EL (cell line): ENCODE measurements at places on chromosomes 7 and 10.

GRCh38 chr7:118311121-118311836 lies 86.8 kb downstream of the ANKRD7 start:
- DNase-seq: no peak

GRCh38 chr10:47160261-47160908 lies 139.6 kb upstream of the GDF10 start:
- DNase-seq: no peak

DNA sequence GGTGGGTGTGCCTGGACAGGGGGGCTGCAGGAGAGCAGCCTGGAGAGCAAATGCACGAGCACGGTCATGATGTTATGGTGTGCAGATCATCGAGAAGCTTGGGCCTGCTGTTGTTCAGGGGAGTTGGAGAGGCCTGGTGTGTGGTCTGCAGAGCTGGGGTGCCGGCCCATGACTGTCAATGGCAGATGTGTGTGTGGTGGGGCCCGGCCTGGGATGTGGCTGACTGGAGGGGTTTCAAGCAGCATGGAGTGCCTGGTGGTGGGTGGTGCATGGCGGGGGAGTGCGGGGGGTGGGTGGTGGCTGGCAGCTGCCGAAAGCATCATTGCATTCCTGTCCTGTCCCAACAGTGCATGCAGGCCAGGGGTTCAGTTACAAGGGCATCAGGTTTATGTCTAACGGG lies 122.6 kb downstream of the DOCK1 start:
- DNase-seq: no peak

DNA sequence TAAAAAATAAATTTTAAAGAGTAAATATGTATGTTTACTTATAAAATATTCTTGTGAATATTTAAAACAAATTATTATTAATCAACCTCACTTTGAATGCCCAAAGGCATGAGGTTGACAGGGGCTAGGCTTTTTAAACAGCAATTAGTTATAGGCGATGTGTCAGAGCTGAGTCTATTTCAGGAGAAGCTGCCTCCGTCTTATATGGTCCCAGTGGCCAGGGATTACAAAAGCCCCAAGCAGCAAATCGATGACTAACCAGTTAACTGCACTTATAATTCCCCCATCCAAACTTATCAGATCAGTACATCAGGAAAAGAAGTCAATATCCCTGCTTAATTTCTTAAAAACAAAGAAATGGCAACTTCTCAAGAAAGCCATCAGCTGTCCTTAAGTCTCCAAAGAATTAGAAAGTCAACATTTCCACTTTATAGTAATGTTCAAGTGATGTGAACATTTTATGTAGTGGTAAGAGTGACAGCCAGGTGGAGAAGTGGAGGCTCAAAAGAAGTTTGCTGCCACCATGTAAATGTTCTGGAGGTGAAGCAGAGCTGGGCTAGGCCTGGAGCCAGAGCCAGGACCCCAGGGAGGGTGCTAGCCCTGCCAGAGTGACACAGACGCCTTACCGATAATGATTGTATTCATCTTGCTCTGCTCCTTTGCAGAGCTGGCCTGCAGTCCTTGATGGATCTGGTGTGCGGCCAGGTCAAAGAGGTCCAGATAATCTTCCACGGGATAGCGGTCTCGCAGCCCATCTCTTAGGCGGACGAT lies 51.5 kb downstream of the CHST15 start:
- peak; percentile 10 for DNase-seq

DNA sequence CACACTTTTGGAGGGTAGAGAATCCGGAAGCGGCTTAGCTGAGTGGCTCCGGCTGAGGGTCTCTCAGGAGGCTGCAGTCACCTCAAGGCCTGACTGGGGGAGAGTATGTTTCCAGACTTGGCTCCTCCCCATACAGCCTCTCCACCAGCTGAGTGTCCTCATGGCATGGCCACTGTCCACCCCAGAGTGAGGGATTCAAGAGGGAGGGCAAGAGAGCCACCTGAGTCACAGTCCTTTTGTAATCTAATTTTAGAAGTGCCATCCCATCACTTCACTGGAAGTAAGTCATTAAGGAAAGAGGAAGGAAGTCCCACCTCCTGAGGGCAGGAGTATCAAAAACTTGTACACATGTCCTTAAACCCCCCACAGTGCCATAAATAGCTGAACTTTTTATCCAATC lies 134.0 kb downstream of the GLI3 start:
- DNase-seq: no peak

DNA sequence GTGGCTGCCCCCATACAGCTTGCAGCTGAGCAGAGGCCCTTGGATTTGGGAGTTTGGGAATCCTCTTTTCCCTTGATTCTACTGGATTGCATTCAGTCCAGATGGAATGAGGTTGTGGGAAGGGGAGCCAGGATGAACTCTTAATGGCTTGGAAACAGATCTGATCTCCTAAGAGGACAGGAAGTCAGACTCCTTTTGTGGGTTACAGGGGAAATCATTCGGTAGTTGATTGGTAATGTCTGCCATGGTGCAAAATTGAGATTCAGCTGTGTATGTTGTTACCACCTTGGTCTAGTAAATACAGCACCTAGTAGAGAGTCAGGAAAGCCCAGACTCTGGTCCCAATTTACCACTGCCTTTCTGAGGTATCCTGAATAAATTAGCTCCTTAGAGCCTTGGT lies 144.2 kb upstream of the TNRC18 start:
- peak; percentile 33 for DNase-seq

- no peak for DNase-seq
These were observed 46.0 kb upstream of the TMEM254 start for GRCh38 chr10:80032503-80032902.

DNA sequence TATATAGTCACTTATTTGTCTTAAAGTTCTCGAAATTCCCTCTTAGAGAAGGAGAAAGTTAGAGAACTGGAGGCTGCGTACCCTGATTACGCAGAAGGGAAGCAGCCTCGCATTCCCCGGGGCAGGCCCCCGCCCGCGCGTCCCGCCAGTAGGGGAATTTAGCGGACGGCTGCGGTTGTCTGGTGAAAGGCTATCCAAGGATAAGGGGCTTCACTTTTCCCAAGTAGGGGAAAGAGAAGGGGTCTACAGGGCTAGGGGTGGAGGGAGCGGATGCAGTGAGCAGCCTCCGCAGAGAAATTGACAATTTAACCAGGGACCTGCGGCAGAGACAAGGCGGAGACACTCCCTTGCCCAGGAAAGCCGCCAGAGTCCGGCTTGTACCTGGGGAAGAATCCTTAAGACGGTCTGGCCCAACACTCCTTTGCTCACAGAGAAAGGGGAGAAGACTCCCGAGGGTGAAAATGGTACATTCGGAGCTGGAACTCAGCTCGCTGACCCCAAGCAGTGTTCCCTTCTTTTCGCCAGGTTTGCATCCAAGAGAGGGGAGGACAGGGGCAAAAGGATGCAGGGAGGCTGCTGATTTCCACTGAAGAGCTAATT lies 994 bp upstream of the MAGI2 start:
- peak; percentile 57 for DNase-seq

GRCh38 chr10:113704637-113705343 lies 25.1 kb downstream of the CASP7 start:
- DNase-seq: peak; percentile 58

DNA sequence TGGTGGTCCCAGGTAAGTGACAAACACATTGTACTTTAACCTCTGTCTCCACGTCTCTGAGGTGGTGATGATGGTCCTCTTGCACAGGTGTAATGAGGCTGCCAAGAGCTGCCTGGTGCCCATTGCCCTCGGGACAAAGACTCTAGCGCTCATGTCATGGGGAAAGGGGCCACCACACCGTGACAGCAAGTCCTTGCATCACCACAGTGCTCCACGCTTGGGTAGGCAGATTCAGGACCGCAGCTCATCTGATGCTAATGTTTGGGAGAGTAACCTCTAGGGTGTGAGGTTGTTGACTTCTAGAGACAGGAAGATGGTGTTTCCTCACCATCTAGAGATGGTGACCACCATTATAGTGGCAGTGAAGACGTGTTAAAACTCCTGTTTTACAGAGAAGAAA lies 395.6 kb downstream of the ADRA2A start:
- no peak for DNase-seq

DNA sequence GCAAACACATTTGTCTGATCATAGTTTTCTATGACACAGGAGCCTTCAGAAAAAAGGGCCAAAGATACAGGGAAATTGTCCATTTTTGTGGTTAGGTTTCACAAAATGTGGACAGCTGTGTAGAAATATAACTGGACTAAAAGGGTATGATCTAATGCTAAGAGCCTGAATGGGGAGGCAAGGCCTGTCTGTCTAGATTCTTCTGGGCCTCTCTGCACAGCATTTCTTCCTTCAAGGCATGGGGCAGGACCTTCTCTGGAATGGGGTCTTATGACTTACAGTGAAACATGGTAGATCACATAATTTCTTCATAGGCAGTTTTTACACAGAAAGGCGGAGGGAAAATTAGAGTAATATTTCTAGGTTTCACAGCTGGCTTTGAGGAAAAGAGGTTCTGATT lies 795.7 kb downstream of the GRID1 start:
- no peak for DNase-seq

GRCh38 chr7:151849879-151850260 lies 27.0 kb downstream of the PRKAG2 start:
- no peak for DNase-seq

DNA sequence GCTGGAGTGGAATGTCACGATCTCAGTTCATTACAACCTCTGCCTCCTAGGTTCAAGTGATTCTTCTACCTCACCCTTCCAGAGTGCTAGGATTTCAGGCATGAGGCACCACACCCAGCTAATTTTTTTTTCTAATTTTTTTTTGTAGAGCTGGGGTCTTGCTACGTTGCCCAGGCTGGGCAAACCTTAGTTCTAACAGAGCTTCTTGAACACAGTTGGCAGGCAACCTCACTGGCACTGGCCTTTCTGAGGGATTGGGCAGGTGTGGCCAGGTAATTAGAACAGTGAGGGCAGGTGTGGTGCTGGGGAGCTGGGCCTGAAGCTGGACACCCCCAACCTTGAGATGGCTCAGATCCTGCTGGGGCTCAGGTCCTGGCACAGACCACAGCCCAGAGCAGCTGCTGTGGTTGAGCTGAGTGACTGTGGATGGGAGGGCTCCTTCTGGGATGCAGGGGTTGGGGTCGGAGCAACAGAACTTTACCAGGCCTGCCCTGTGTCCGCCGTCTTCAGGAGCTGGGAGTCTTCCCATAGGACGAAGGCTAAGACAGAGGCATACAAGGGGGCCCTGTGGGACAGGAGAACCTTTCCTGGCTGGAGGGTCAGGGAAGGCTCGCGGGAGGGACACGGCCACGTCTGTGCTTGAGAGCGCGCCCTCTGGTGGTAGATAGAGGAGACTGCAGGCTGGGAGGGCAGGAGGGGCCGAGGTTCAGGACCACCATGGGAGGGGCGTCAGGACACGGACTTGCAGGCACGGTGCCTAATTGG lies 48.2 kb downstream of the COL26A1 start:
- DNase-seq: peak; percentile 35

DNA sequence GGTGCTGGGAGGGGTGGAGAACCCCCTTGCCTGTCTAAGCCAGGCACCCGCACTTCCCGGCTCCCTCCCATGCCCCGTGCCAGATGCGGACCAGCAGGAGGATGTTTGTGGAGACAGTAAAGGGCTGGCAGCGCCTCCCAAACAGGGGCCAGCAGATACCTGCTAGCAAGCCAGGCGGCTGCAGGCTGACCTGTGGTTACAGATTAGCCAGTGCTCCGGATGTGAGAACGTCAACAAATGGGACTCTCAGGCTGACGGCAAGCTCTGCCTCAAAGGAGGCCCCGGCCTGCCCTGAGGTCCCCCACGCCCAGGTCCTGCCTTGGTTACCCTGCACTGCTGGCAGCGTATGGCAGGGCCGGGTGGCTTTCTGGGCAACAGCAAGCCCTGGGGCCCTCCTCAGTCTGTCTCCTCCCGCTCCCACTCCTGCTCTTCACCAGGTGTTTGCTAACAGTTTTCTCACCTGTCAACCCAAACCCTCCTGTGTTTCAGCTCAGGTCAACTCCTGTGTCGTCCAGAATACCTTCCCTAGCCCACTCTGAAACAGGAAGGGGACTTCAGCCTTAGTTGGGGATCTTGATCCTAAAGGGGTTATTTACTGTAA lies 85.4 kb downstream of the NEURL1 start:
- no peak for DNase-seq
